ENCODE measurements at places on chromosomes 13 and 19.
A peak's percentile ranks its signal among the peaks of the same experiment; 100 is the strongest.

- DNase-seq, result no peak
- no peak overlapping the region for H3K4me3 ChIP-seq
- no peaks in the 10 kb centered on the region for H3K36me3 ChIP-seq
- H3K4me1 ChIP-seq, result no peaks in the 10 kb centered on the region
Observed at GRCh38 chr19:2594319-2594718, 108.2 kb downstream of the GNG7 start.

DNA sequence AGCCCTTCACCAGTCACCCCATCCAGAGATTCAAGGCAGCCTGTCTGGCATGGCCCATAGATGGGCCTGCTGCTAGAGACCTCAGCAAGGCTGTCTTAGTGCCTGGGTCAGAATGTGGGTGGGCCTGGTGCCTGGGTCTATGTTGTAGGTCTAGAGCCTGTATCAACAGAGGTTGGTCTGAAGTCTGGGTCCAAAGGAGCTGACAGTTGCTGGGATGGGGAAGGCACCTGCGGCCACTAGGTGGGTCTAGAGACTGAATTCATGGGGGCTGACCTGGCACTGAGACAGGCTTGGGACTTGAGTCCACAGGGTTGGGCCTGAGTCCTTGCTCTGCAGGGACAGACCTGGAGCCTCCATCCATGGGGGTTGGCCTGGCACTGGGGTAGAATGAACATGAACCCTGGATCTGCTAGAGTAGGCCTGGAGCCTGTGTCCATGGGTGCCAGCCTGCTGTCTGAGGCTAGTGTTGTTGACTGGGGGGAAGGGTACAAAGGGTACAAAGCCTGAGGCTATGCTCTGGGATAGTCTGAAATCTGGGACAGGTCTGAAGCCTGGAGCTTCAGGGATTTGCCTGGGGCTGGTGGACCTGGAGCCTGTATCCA lies 516.8 kb downstream of the OLFM4 start:
- H3K36me3 ChIP-seq, result no peaks in the 10 kb centered on the region
- no peaks in the 10 kb centered on the region for H3K4me1 ChIP-seq
- H3K27ac ChIP-seq, result no peak overlapping the region
- DNase-seq, result peak; percentile 78
- H3K27me3 ChIP-seq, result no peaks in the 10 kb centered on the region

DNA sequence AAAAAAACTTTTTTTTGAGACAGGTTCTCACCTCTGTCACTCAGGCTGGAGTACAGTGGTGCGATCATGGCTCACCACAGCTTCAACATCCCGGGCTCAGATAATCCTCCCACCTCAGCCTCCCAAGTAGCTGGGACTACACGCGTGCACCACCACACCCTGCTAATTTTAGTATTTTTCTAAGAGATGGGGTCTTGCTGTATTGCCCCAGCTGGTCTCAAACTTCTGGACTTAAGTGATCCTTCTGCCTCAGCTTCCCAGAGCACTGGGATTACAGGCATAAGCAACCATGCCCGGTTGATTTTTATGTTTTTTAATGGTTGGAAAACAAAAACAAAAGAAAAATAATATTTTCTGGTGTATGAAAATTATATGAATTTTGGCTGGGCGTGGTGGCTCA lies 9.2 kb upstream of the ACP7 start:
- no peak overlapping the region for H3K4me3 ChIP-seq
- no peak for DNase-seq
- no peaks in the 10 kb centered on the region for H3K4me1 ChIP-seq
- H3K27ac ChIP-seq, result no peak overlapping the region

DNA sequence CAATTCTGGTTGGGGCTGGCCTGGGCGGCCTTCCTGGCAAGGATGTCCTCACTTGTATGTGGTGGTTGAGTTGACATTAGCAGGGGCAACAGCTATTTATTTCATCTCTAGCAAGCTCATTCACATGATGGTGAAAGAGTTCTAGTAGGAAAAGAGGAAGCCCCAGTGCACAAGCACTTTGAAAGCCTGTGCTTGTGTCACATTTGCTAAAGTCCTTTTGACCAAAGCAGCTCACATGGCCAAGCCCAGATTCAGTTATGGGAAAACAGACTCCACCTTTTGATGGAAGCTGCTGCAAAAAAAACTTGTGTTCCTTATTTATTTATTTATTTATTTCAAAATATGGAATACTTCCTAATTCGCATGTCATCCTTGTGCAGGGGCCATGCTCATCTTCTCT lies 17.2 kb downstream of the GTF2F2 start:
- DNase-seq, result no peak
- no peak overlapping the region for H3K27ac ChIP-seq
- peaks cover 24% of the 10 kb centered on the region for H3K36me3 ChIP-seq
- H3K27me3 ChIP-seq, result no peaks in the 10 kb centered on the region
- H3K4me3 ChIP-seq, result no peak overlapping the region

GRCh38 chr13:72390909-72391308 lies 336.5 kb downstream of the MZT1 start:
- no peaks in the 10 kb centered on the region for H3K4me1 ChIP-seq
- no peaks in the 10 kb centered on the region for H3K36me3 ChIP-seq
- H3K27me3 ChIP-seq, result no peaks in the 10 kb centered on the region
- H3K27ac ChIP-seq, result no peak overlapping the region
- no peak for DNase-seq
- H3K4me3 ChIP-seq, result no peak overlapping the region

- H3K4me1 ChIP-seq, result peaks cover 3% of the 10 kb centered on the region
- H3K36me3 ChIP-seq, result no peaks in the 10 kb centered on the region
- H3K27ac ChIP-seq, result no peak overlapping the region
- no peak for DNase-seq
Observed at GRCh38 chr19:38049105-38049649, 142.2 kb downstream of the SIPA1L3 start.

GRCh38 chr13:87459419-87459818 lies 211.8 kb upstream of the SLITRK5 start:
- no peaks in the 10 kb centered on the region for H3K27me3 ChIP-seq
- no peaks in the 10 kb centered on the region for H3K4me1 ChIP-seq
- no peak for DNase-seq
- H3K4me3 ChIP-seq, result no peak overlapping the region
- H3K27ac ChIP-seq, result no peak overlapping the region

DNA sequence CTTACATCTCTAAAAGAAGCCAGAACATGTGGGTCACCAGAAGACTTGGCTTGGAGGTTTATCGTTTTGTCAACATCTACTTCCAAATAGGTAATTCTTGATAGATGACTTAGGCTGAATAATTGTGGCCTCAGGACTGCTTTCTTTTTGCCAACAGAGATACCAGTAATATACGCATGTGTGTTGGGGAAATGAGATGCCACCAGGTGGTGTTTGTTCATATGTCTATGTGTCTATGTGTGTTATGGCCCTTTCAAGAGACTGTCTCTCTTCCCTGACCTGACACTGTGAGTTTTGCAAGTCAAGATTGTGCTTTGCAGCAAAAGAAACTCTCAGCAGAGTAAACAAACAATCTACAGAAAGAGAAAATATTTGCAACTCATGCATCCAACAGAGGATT lies 31.6 kb upstream of the METTL21C start:
- no peak for DNase-seq
- no peak overlapping the region for H3K4me3 ChIP-seq
- H3K36me3 ChIP-seq, result no peaks in the 10 kb centered on the region
- H3K27me3 ChIP-seq, result peaks cover 8% of the 10 kb centered on the region

GRCh38 chr19:53549340-53549739 lies 11.4 kb downstream of the ZNF331 start:
- H3K4me3 ChIP-seq, result no peak overlapping the region
- no peak overlapping the region for H3K27ac ChIP-seq
- no peaks in the 10 kb centered on the region for H3K27me3 ChIP-seq
- H3K36me3 ChIP-seq, result peaks cover 6% of the 10 kb centered on the region

- no peaks in the 10 kb centered on the region for H3K4me1 ChIP-seq
- no peaks in the 10 kb centered on the region for H3K27me3 ChIP-seq
- DNase-seq, result no peak
- H3K27ac ChIP-seq, result no peak overlapping the region
- H3K4me3 ChIP-seq, result no peak overlapping the region
Observed at GRCh38 chr13:50224534-50224933, 209.3 kb downstream of the KCNRG start.

DNA sequence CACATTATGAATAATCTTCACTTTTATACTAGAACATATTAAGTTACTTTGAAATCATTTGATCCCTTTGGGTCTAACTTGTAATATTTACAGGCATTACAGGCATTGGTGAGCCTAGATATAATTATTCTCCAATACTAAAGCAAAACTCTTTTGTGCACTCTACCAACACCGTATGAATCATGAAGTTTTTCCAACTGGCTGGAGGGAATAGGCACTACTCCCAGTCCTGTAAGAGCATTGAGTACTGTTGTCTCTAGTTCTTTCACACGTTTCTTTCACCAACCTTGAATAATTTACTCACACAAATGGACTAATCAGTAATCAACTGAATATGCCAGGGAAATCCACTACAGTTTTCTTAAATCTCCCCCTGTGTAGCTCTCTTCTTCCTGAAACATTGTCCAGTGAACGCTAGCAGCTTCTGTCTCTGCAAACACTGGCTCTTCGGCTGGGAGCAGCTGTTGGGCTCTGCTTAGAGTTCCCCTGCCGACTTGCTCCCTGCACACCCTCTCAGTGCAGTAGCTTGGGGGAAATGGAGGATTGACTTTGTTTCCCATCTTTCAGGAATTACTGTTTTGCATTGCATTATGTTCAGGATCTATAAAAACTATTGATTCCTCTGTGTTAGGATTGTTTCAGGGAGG lies 476.7 kb downstream of the RFC3 start:
- no peak overlapping the region for H3K4me3 ChIP-seq
- peaks cover 4% of the 10 kb centered on the region for H3K4me1 ChIP-seq
- no peaks in the 10 kb centered on the region for H3K27me3 ChIP-seq

GRCh38 chr19:34370983-34371382 lies 6.0 kb downstream of the GPI start:
- H3K4me1 ChIP-seq, result no peaks in the 10 kb centered on the region
- no peak overlapping the region for H3K4me3 ChIP-seq
- DNase-seq, result no peak
- no peak overlapping the region for H3K27ac ChIP-seq
- peaks cover 50% of the 10 kb centered on the region for H3K36me3 ChIP-seq

GRCh38 chr13:100892981-100893380 lies 218.4 kb upstream of the TMTC4 start:
- H3K27ac ChIP-seq, result no peak overlapping the region
- H3K27me3 ChIP-seq, result no peaks in the 10 kb centered on the region
- DNase-seq, result no peak
- H3K36me3 ChIP-seq, result no peaks in the 10 kb centered on the region
- no peaks in the 10 kb centered on the region for H3K4me1 ChIP-seq

GRCh38 chr19:6838062-6838655 lies 49.2 kb upstream of the ADGRE1 start:
- no peaks in the 10 kb centered on the region for H3K27me3 ChIP-seq
- H3K4me3 ChIP-seq, result no peak overlapping the region
- H3K4me1 ChIP-seq, result no peaks in the 10 kb centered on the region
- no peak for DNase-seq

- peak overlapping the region; percentile 42 for H3K27ac ChIP-seq
- H3K4me1 ChIP-seq, result peaks cover 11% of the 10 kb centered on the region
- peaks cover 10% of the 10 kb centered on the region for H3K27me3 ChIP-seq
- no peak for DNase-seq
- H3K4me3 ChIP-seq, result no peak overlapping the region
Observed at GRCh38 chr13:39350461-39350881, 252.5 kb downstream of the LHFPL6 start.

- H3K4me3 ChIP-seq, result no peak overlapping the region
- H3K27ac ChIP-seq, result no peak overlapping the region
Observed at GRCh38 chr13:102323012-102323411, 78.8 kb downstream of the FGF14 start.

GRCh38 chr13:73465617-73465971 lies 406.8 kb downstream of the KLF5 start:
- H3K4me1 ChIP-seq, result no peaks in the 10 kb centered on the region
- H3K27ac ChIP-seq, result no peak overlapping the region
- H3K36me3 ChIP-seq, result no peaks in the 10 kb centered on the region
- no peaks in the 10 kb centered on the region for H3K27me3 ChIP-seq
- no peak overlapping the region for H3K4me3 ChIP-seq

DNA sequence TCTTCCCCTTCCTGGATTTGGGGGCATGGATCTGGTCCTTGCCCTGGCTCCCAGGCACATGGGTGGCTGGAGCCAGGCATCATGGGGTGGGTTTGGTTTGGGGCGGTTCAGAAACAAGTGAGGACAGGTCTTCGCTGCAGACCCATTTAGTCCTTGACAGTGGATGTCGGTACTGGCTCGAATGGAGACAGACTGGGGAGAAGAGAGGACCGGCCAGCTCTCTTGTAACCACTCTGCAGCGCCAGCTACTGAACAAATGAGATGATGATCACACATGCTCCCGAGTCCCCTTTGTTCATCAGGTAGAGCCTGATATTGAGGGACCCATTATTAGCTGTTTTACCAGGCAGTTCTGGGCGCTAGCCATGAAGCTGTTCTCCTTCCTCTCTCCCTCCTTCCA lies 64.5 kb downstream of the CHST8 start:
- no peaks in the 10 kb centered on the region for H3K4me1 ChIP-seq
- DNase-seq, result no peak
- H3K36me3 ChIP-seq, result no peaks in the 10 kb centered on the region

DNA sequence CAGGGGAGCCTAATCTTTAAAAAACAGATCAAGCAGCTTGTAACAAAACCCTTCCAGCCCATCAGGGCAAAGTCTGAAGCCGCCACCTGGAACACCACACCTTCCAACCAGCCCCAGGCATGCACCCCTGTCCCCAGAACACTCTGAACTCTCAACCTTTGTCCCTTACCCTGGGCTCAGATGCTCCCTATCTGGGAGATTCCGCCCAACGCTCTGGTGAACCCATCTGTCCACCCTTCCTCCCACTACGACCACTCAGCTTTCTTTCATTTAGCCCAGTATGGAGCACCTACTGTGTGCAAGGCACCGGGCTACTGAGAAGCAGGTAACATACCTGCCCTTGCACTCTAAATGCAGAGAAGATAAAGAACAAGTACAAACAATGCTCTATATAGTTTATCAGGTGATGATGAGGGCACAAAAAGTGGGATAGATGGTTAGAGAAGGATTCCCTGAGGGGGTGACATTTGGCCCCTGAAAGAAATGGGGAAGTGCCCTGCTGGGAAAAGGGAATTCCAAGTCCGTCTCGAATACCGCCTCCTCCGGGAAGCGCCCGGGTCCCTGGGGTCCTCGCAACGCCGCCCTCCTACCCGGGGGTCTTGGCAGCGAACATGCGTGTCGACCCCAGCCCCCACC lies 629 bp downstream of the PEPD start:
- no peak overlapping the region for H3K27ac ChIP-seq
- no peak for DNase-seq
- H3K4me1 ChIP-seq, result peaks cover 9% of the 10 kb centered on the region

All from endodermal cell (in vitro differentiated cells).